ENCODE measurements at places on chromosomes 2 and 18. TPM values are rescaled to one million over a fixed set of nuclear protein-coding genes. Genes with fewer than 3 reads are reported as not detected.

DNA sequence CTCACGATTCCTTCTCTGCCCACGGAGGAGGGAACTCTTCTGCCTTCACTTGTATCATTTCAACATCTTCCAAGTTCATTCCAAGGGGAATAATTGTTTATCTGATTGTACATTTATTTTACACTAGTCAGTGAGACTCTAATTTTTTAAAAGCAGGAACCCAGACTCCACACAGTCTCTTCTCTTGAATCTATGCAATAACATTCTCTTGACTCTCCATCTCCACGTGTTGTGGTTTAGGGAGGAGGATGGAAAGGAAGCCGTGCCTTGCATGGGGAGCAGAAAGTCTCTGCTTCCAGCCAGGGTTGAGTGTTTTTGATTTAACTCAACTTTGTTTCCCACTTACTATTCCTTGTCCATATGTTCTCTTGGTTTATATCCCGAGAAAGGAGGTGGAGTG, 131.1 kb upstream of the RIOK3 start:
- no peak for DNase-seq

DNA sequence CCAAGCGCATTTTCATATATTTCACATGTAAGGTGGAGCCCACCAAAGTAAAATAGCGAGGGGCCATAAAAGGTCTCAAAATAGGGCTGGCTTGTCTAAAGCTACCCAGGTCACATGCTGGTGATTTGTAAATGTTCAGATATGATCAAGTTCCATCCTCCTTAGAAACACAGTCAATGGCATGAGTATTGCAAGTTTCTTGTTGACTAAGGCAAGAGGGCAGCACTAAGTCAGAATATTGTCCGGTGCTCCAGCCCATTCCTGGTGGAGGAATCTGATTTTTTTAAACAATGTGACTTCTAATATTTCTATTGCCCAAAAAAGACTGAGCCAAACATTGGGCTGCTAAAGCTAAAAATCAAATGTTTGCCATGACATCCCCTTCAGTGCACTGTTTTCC, 85.1 kb downstream of the LAMA1 start:
- no peak for DNase-seq

DNA sequence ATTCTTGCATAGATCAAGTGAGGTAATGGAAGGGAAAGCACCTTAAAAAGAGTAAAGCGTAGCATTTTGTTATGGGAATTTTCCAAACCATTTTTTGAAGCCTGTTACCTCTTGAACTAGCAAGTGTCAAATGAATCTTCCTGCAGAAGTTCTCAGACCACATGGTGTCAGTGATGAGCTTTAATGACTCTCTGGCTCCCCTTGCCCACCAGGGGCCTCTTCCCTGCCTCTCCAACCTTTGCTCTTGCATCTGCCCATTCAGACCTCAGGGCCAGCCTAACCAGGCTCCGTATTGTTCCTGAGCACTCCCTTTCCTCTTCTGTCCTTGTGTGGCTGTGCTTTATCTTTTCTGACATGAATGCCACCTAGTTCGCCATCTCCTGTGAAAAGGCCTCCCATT, 155.9 kb downstream of the DIS3L2 start:
- no peak for DNase-seq

- no peak for DNase-seq
Measured at GRCh38 chr2:111904726-111905474, 6.5 kb downstream of the MERTK start.

DNA sequence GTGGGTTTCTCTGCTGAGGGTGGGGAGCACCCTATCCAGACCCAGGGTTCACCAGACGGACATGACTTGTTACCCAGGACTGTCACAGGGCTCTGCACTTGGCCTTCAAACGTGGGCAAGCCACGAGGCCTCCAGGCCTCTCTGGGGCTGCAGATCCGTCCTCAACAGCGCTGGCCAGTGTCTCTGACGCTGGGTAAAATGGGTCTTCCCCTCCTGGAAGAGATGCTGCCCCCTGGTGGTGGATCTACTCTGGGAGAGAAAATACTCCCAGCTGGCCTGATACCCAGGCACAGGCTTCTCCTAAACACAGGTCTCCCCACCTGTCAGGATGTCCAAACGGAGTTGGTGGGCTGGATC, 3.7 kb downstream of the GPR17 start:
- DNase-seq, result peak; percentile 95

DNA sequence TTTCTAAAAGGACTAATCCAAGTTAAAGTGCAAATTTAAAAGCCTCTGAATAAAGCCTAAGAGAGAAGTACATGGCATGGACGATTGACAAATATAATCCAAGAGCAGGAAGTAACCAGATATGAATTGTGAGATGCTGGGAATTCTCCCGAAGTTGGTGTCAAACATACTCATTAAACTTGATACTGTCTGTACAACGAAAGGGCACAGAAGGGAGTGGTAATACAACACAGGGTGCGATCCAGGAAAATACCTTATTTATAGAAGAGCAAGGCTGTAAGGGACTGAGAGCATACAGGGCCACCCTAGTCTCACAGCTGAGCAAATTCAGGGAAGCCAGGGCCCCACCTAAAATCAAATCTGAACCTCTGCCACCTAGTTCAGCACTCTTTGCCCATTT, 41.6 kb downstream of the SEMA4F start:
- DNase-seq, result no peak

GRCh38 chr2:220424561-220424960, 797.1 kb downstream of the SLC4A3 start:
- DNase-seq, result no peak

GRCh38 chr2:140895378-140895777, 1235.4 kb downstream of the LRP1B start:
- DNase-seq, result no peak

DNA sequence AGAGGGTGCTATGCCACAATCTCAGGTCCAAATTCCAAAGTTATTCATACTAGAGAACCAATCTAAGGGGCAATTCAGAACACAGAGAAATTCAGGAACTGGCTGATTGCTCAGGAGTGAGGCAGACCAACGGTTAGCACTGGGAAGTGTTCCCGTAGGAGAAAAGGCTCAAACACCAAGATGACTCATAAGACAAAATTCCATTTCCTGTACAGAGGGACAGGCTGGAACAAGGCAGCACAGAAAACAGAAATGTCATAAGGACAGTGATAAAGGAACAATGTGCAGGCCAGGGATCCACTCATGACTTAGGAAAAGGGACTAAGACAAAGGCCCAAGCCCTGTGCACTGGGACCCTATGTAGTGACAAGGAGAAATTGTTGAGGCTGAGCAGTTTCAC, 54.2 kb downstream of the PDE1A start:
- DNase-seq, result no peak

DNA sequence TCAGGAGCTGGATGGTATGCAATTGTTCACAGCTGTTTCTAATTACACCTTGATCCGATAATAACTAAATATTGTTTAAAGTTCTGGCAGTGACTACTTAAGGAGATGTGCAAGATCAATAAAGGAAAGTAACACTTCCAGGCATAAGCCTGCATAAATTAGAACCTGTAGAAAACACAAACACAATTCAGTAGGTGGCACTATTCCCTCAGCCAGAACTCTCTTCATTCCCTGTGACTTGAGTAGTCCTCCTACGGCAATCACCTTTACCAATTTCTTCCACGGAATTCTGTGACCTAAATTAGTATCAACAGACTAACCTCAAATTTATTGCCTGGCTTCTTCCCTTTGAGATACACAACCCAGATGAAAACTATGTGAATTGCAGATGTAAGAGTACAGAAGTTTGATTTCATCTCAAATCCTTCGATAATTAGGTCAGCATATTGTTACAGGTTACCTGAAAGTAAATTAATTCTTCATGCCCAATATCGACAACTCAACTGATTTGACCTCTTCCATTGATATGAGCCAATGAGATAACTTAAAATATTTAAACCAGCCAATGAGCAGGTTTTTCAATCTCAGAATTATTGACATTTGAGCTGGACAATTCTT, 137.8 kb downstream of the PID1 start:
- no peak for DNase-seq

GRCh38 chr18:33195795-33196194, 244.7 kb downstream of the CCDC178 start:
- no peak for DNase-seq

DNA sequence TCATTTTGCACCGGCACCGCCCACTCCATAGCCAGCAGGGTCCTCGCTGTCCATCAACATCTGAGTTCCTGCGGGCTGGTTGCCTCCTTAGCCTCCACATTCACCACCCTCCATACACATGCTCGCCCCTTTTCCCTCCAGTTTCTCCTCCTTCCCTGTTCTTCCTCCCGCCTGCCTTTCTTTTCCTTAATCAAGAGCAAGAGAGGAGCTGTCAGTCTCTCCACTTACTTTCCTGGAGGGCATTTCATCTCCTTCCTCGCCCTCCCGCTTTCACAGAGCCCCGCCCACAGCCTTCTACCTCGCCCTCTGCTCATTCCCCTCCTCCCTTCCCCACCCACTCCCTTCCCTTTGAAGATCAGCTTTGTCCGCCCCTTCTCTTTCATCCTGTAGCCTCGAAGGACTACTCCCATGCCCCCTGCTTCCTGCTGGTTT, 13.8 kb upstream of the ZBTB7C start:
- DNase-seq, result no peak

DNA sequence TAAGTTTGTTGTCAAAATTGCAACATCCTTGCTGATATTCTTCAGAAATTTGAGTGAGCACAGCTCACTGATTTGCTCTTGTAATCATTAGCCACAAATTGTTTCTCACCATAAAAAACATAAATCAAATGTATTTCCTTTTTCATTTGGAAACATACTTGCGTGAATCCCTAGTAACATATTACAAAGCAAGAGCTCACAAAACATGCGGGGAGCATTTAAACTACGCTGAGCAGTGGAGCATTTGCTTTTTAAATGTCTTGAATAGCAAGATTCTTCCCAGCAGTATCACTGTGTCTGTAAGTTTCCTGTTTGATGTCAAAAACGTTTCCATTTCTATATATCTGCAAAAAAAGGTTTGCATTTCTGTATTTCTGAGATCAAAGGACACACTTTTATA, 788.3 kb upstream of the SALL3 start:
- no peak for DNase-seq

DNA sequence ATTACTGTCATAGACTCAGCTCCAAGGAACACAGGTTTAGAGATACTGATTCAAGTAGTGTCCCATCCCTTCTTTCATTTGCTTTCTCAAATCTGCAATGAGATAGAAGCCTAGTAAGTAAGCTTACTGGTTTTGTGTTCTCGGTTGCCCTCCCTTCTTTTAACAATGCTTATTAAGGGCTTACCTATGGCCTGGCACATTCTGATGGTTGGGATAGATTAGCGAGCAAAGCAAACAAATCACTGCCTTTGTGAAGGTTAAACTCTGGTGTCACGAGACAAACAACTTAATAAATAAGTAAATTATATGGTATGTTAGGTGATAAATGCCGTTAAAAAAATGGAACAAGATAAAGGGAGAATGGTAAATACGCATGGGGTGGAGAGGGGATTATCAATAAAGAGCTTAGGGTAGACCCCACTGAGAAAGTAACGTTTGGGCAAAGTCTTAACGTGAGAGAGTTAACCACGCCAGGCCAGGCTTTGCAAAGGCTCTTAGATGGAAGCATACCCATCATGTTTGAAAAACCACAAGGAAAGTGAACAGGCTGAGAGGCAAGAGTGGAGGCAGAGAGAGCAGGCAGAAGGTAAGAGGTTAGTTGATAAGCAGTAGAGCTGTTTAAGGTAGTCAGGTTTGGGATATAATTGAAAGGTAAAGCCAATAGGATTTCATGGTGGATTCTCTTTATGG, 31.0 kb downstream of the EIF2AK3 start:
- DNase-seq, result no peak

- peak; percentile 83 for DNase-seq
Measured at GRCh38 chr2:10331702-10332401, 29.1 kb downstream of the HPCAL1 start.

DNA sequence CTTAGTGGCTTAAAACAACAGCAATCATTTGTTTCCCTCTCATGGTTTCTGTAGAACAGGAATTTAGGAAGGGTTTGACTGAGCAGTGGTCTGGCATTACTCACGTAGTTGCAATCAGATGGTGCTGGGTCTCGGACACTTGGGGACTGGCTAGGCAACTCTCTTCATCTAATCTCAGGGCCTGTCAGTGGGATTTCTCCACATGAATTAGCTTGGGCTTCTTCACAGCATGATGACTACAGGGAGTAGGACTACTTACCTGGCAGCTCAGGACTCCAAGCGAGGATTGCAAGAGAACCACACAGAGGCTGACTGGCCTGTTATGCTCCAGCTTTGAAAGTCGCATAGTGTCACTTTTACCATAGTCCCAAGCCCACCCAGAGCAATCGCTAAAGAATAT, 125.1 kb downstream of the TTC27 start:
- DNase-seq, result no peak

WDR33 gene
- 76.7 TPM for total RNA-seq

TUBB8B gene
- total RNA-seq, result not detected

TRIM54 gene
- total RNA-seq, result 0.47 TPM

CD8A gene
- 1.3 TPM for total RNA-seq

TEKT4 gene
- total RNA-seq, result 0.49 TPM
